Caco-2 (cell line): ENCODE measurements at places on chromosomes 3 and 15.

- no peak for DNase-seq
These were observed 44.8 kb downstream of the MAP2K5 start for GRCh38 chr15:67587331-67587730.

DNA sequence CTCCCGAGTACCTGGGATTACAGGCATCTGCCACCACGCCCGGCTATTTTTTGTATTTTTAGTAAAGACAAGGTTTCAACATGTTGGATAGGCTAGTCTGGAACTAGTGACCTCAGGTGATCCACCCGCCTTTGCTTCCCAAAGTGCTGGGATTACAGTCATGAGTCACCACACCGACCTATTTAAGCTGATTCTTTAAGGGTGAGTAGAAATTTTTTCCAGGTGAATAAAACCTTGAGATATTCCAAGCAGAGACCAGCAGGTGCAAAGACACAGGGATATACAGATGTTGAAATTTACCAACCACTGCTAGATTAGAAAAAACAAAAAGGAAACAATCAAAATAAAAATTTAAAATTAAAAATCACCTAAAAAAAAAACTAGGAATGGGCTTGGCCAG is 74.4 kb upstream of the CHRNB4 start:
- DNase-seq: no peak

GRCh38 chr3:68025189-68025588 is 370.8 kb upstream of the SUCLG2 start:
- DNase-seq: no peak

GRCh38 chr3:121545049-121545573 is 677 bp downstream of the POLQ start:
- DNase-seq: peak; percentile 35

GRCh38 chr15:49458145-49458544 is 35.1 kb downstream of the FGF7 start:
- DNase-seq: no peak
